ENCODE measurements at places on chromosomes 13 and 19.
A peak's percentile ranks its signal among the peaks of the same experiment; 100 is the strongest.

- no peak for DNase-seq
Observed at GRCh38 chr13:100790405-100790804, 115.8 kb upstream of the TMTC4 start.

- no peak for DNase-seq
Observed at GRCh38 chr19:311813-312261, 20.6 kb upstream of the PLPP2 start.

GRCh38 chr13:43113603-43114002, 90.2 kb downstream of the DNAJC15 start:
- no peak for DNase-seq

DNA sequence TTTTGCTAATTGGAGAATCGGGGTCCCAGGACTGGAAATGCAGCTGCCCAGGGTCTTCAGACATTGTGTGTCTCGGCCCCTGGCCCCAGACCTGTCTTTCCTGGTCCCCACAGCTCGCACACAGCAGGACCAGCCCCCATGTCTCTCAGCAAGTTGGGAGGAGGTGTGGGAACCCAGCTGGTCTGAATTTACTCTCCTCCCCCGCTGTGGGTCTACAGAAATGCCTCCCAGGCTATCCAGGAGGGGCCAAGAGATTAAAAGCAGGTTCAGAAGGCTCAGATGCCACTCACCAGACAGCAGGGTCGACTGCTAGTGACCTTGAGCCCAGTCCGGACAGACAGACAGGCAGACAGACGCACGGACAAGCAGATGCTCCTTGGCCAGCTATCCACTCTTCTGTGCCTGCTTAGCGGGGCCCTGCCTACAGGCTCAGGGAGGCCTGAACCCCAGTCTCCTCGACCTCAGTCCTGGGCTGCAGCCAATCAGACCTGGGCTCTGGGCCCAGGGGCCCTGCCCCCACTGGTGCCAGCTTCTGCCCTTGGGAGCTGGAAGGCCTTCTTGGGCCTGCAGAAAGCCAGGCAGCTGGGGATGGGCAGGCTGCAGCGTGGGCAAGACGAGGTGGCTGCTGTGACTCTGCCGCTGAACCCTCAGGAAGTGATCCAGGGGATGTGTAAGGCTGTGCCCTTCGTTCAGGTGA, at the start of gene DAND5:
Gene DAND5 (plus strand): TSS at position 285 of the 697 bp plus-strand sequence. CDS start 85 bp downstream, at position 370.
- DNase-seq = no peak

GRCh38 chr13:102816708-102817107, 17.8 kb downstream of the BIVM start:
- DNase-seq = no peak

GRCh38 chr13:110361365-110361911, 54.4 kb downstream of the COL4A2 start:
- DNase-seq = no peak

GRCh38 chr13:48159401-48159800, 64.5 kb upstream of the MED4 start:
- DNase-seq = no peak

DNA sequence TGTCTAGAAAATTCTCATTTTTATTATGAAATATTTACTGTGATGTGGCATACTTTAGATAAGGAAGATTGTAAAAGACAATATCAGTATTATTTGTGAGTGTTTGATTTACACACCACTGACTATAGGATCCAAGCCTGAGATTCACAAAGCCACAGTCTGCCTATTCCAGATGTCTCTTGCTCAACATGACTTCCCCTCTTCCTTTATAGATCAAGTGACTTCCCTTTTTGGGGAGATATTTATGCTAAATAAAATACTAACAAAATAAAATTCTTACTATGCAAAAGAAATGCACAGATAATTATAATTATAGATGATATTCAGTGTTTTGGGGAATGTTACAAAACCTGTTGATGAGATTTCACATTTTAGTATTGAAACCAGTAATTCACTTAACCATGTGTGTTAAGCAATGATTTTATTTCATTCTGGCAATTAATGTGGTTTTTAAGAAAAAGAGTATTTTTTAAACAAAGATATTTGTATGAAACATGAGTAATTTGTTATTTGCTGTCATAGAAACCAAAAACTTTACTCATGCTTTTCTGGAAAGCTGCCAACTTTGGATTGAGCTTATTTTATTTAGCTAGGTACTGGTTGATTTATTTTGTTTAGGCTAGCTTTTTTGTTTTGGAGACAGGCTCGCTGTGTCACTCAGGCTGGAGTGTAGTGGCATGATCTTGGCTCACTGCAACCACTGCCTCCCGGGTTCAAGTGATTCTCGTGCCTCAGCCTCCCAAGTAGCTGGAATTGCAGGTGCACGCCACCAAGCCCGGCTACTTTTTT, 13.7 kb upstream of the GPR183 start:
- DNase-seq = peak; percentile 88

Data from PC-3 (cell line).